ENCODE measurements at places on chromosomes 6 and 20. TPM values are rescaled to one million over a fixed set of nuclear protein-coding genes. Genes with fewer than 3 reads are reported as not detected.

DNA sequence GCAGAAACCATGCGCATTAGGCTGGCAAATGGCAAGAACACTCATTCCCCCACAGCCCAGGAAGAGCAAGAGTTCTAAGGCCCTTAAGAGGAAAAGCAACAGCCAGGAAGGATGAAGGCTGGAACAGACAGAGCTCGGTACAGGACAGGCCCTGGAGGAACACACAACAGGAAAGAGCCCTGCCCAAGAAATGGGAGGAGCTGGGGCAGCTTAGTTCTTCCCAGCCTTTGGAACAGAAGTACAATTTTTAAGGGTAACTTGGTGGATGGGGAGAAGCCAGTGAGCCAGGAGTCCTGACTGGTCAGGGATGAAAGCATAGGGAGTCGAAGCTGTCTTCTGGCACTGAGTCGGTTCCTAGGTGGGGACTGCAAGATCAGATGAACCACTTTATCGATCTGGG is 32.4 kb downstream of the OR2B2 start:
- no peak for DNase-seq

- DNase-seq = no peak
Measured at GRCh38 chr20:62742979-62743776, 34.5 kb downstream of the NTSR1 start.

GRCh38 chr6:155521719-155522118 is 66.1 kb upstream of the NOX3 start:
- DNase-seq = no peak

DNA sequence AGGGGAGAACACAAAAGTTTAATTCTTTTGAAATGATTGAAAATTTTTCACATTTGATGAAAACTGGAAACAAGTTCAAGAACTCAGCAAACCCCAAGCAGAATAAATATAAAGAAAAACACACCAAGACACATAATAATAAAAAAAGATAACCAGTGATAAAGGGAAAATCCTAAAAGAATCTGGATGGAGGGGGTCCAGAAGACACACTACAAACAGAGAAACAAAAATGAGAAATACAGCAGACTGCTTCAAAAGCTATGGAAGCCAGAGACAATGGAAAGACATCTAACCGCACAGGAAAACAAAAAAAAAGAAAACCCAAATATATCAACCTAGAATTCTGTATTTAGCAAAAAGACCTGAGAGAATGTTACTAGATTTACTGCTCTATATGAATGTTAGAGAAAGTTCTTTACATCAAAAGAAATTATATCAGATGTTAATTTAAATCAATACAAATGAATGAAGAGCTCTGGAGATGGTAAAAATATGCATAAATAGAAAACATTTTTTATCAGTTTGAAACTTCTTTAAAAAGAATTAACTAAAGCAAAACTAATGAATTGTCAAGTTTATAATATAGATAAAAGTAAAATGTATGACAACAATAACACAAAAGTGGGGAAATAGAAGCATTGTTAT is 310.7 kb upstream of the PREP start:
- DNase-seq = no peak

- no peak for DNase-seq
Measured at GRCh38 chr20:20412750-20413149, 44.8 kb downstream of the INSM1 start.

GRCh38 chr6:154258064-154258757 is 98.4 kb downstream of the IPCEF1 start:
- no peak for DNase-seq

DNA sequence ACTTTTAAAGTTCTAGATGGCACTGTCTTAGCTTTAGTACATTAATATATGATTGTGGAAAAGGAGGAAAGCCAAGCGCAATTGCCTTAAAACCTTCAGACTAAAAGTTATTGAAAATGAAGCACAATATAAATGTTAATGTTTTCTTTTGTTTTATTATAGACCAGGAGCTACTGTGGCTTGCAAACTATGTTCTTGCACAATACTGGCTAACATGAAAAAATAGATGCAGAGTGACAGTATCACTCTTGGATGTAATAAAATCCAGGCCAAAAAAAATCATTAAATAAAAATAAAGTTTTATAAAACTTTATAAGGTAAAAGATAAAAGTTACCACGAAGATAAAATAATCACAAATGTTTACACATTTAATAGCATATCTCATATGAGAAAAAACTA is 18.3 kb upstream of the PLN start:
- DNase-seq = no peak

DNA sequence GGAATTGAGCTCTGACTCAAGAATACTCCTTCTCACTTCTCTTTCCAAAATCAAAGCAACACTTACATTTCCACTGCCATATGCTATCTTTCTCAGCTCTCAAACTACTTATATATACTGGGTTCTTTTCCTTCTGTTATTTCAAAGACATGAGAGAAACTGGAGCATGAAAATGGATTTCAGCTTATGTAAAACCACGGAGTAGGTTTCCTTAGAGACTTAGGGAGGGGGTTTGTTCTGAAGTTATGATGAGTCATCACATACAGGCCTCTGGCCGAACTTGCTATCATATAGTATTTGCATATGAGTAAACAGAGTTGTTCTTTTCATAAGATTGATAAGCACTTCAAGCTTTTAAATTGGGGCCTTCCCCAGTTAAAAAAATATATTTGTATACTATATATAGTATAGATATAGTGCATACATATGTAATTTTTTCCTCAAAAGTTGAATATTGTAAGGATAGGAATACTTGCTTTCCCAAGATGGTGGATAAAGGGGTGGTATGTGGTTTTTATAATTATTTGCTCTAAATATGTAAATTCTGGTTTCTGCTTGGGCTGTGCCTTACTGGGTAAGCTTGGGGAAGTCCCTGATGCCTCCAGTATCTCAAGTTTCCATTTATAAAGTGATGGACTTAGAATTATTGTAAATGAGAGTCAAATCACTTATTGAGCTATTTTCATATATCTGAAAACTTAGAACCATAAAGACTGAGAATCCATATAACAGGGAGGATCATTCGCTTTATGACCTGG is 273.9 kb downstream of the RFPL4B start:
- DNase-seq = no peak

DNA sequence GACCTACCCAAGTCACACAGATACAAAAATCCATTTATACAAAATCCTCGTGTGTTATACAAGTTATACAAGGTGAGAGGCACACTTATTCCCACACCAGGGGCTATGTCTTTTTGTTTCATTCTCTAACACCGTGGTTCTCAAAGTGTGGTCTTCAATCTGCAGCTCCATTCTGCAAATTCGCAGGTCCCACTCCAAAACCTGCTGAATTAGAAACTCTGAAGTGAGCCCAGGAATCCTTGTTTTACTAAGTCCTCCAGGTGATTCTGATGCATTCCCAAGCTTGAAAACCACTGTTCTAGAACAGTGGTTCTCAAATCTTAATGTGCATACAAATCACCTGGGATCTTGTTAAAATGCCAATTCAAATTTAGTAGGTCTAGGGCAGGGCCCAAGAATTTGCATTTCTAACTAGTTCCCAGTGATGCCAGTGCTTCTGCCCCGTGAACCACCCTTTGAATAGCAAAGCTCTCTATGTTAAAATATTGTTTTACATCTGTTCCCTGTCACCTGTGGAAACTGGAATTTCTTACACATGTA is 35.1 kb downstream of the LRFN2 start:
- DNase-seq = no peak

- no peak for DNase-seq
Measured at GRCh38 chr20:5215672-5216304, 89.0 kb downstream of the CDS2 start.

DNA sequence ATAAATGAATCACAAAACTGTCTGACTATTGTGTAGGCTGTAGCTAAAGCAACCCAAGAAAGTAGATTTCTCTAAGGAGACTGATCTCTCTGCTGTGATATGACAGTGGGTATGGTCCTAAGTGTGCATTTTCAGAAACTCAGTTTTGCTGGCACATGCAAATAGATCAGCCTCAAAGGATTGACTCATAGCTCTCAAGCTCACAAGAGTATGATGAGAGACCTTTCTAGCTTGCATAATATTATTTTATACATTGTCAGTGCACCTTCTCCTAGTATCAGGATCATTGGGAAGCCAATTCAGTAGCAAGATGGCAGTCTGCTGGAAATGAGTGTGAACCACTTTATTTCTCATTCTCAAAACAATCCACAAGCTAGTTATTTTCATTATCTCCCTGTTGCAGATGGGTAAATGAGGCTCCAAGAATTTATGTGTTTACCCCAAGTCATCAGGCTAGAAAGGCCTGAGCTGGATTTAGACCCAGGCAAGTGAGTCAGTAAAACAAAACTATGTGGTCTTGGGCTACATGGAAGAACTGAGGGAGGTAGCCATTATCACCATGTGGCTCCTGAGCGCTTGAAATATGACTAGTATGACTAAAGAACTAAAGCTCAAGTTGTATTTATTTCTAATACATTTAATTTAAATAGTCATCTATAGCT is 27.9 kb upstream of the PLCB4 start:
- no peak for DNase-seq

DNA sequence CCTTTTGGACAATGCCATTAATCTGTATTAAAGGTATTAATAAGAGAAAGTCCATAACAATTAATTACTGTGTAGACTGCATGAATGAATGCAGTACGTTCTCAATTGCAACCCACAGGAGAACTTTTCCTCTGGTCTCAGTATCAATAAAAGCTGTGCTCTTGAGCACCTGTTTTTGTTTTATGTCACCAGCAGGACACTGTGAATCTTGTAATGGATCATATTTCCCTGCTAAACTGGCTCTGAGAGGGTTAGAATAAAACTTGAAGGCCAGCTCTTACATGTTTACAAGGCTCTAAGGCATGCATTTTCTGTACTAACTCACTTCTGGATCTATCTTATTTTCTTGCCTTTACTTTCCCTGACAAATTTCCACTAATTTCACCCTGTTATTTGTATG is 214.3 kb upstream of the PLN start:
- DNase-seq = no peak

- no peak for DNase-seq
Measured at GRCh38 chr20:36929290-36929689, 22.2 kb downstream of the SAMHD1 start.

GRCh38 chr20:24935140-24935539 is 13.9 kb upstream of the CST7 start:
- DNase-seq = no peak

DNA sequence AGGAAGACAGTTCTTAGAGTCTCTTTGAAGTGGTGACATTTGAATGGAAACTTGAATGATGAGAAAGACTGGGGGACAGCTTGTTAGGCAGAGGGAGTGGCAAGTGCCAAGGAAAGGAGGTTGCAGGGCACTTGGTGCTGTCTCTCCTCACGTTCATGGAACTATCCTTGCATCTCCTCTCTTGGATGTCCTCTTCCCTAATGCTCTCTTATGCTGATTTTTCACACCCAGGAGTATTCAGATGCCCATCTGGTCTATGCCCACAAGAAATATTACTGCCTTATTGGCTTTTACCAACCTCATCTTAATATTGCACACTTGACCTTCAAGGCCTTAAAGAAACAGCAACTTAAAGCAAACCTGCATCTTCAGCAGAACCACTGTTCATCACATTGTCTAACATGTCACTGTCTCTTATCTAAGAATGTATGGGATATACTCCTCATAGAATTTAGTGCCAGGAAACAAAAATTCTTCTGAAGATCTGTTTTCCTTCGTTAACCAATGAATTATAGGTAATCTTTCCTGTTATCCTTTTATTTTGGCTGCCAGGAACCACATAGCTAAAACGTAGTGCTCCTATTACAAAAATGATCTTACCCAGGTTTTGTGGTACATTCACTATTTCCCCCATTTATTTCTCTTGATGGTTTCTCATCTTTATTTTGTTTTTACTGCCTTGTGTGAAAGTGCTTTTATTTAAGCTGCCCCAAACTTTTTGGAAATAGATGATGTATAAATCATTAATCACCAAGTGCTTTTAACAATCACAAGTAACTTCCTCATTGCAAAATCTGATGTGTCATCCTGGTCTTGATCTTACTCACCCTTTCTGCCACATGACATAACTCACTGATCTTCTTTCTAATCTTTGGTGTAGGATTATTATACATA is 12.8 kb downstream of the RGS17 start:
- no peak for DNase-seq

DNA sequence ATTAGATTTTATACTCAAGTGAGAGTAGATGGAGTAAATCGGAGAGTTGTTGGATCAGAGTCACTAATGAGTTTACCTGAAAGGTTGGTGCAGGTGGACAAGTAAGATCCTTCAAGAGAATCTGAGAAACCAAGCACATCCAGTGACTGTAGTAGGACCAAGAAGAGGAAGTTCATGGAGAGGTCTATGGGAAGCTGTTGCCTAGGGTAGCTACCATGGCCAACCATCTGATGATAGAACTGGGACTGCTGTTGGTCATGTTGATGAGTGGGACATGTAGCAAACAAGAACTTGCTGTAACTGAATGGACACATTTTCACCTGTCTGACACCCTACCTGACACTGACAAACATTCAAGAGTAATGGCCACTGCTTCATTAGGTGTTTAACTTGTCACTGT is 11.3 kb upstream of the ADGB start:
- no peak for DNase-seq

GRCh38 chr20:49045440-49046086 is 549 bp upstream of the CSE1L start:
- no peak for DNase-seq

GRCh38 chr6:4958624-4959023 is 45.2 kb downstream of the RPP40 start:
- no peak for DNase-seq

The MACROD2 gene
- total RNA-seq = 12.5 TPM

The DDO gene
- not detected for total RNA-seq

The SEL1L2 gene
- not detected for total RNA-seq

The TXLNB gene
- 0.49 TPM for total RNA-seq

The ARMC12 gene
- not detected for total RNA-seq

The PHF1 gene
- total RNA-seq = 73.2 TPM

The SIRPB1 gene
- 2.5 TPM for total RNA-seq

The MAFB gene
- 80.5 TPM for total RNA-seq

The OLIG3 gene
- not detected for total RNA-seq

All from vagina (tissue), 2 donors.